ENCODE measurements at places on chromosomes 4 and X. TPM values are rescaled to one million over a fixed set of nuclear protein-coding genes. Genes with fewer than 3 reads are reported as not detected.

The XG gene
- 0.31 TPM for total RNA-seq

The HSD17B13 gene
- total RNA-seq: 0.13 TPM

The LNX1 gene
- 1.6 TPM for total RNA-seq

The NPY2R gene
- total RNA-seq: 0.13 TPM

The GPR34 gene
- not detected for total RNA-seq

The SLC34A2 gene
- total RNA-seq: under 0.01 TPM

The AGA gene
- total RNA-seq: 37.0 TPM

The TMEM31 gene
- total RNA-seq: not detected

The GLRA2 gene
- total RNA-seq: not detected

The DACH2 gene
- total RNA-seq: not detected

The PDE5A gene
- total RNA-seq: 1.6 TPM

The IGSF1 gene
- total RNA-seq: not detected

The TMEM154 gene
- 2.9 TPM for total RNA-seq

The GPC3 gene
- not detected for total RNA-seq

The GSPT2 gene
- total RNA-seq: 3.1 TPM

The FMR1NB gene
- total RNA-seq: not detected

The KIT gene
- 7.4 TPM for total RNA-seq

The KIAA1210 gene
- not detected for total RNA-seq

The CYTL1 gene
- total RNA-seq: 29.2 TPM

The SERPINA7 gene
- total RNA-seq: not detected

The LEF1 gene
- 0.16 TPM for total RNA-seq

The WFS1 gene
- total RNA-seq: 26.6 TPM

The F9 gene
- total RNA-seq: not detected

The DCLK2 gene
- 0.97 TPM for total RNA-seq

The MYOZ2 gene
- total RNA-seq: not detected

The PNMA3 gene
- 0.06 TPM for total RNA-seq

The ASMTL gene
- 14.3 TPM for total RNA-seq

The PFKFB1 gene
- total RNA-seq: not detected

The P2RY8 gene
- total RNA-seq: 0.38 TPM

The CORIN gene
- 0.16 TPM for total RNA-seq

The LRIT3 gene
- 0.06 TPM for total RNA-seq

The RIBC1 gene
- 0.16 TPM for total RNA-seq

The SHROOM2 gene
- 3.7 TPM for total RNA-seq

The MGST2 gene
- total RNA-seq: 57.5 TPM

The WAS gene
- total RNA-seq: not detected

The MSMO1 gene
- total RNA-seq: 120 TPM

The MAGED4 gene
- 6.2 TPM for total RNA-seq

The ALPK1 gene
- total RNA-seq: 5.3 TPM

The ZMAT1 gene
- total RNA-seq: 0.81 TPM

The SMIM10 gene
- 1.3 TPM for total RNA-seq

The PITX2 gene
- 0.16 TPM for total RNA-seq

The GPRASP2 gene
- 9.6 TPM for total RNA-seq

The ARHGEF9 gene
- total RNA-seq: 6.2 TPM

The DGAT2L6 gene
- total RNA-seq: 0.16 TPM

The LAGE3 gene
- 11.2 TPM for total RNA-seq

The MED14 gene
- 11.5 TPM for total RNA-seq

The ARMCX4 gene
- 9.9 TPM for total RNA-seq

The GYPA gene
- total RNA-seq: not detected

The IL15 gene
- 3.6 TPM for total RNA-seq

The H2BW2 gene
- total RNA-seq: not detected

The SH3BP2 gene
- 24.8 TPM for total RNA-seq

The FANCB gene
- 5.1 TPM for total RNA-seq

The VSIG4 gene
- total RNA-seq: not detected

The PDGFC gene
- total RNA-seq: 0.97 TPM

The SLC4A4 gene
- under 0.01 TPM for total RNA-seq

The NEUROG2 gene
- total RNA-seq: not detected
